ENCODE measurements at places on chromosomes 1 and 21.

DNA sequence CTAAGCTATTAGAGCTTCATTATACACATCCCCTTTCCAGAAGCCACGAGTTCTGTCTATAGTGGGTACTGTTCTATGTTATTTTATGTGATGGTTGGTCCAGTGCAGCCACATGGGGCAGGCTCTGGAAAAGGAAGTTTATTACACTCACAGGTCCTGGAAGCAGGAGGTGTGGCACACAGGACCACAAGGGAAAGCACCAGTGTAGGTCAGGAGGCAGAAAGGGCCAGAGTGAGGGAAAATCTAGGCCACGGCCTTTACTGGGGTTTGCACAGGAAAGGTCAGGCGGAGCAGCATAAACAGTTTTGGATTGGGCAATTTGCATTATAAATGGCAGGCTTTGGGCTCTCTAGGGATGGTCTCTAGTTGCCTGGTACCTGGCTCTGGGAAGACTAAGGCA is 21.8 kb upstream of the CNIH3 start:
- no peak for DNase-seq

GRCh38 chr1:20682571-20683236 is 21.5 kb upstream of the DDOST start:
- no peak for DNase-seq

- peak; percentile 27 for DNase-seq
Measured at GRCh38 chr1:221897321-221897721, 155.4 kb upstream of the DUSP10 start.

DNA sequence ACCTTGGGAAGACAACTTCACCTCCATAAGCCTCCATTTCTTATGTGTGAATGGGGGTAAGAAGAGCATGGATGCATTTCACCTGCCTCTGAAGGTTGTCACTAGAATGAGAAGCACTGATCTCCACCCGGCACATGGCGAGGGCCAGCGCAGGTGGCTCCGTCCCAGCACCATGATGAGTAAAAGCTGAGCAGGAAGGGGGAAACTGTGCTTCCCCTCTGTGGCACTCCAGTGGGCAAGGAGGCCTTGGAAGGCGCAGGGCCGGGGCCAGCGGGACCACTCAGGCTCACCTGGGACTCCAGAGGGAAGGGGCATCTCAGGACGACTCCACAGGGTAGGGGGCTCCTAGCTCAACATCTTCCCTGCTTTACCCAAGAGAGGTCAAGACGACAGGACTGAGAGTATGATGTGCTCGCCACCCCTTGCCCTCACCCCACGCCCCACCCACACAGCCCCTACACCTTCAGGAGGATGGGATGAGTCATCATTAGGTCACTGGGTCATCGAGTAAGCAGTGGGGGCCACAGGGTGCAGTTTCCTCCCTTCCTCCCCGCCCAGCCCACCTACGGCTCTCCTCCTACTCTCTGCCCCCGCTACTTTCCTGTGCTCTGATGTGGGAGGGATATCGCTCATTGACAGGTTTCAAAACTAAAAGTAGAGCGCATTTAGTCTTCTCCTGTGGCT is 112.1 kb downstream of the HIVEP3 start:
- DNase-seq = no peak

DNA sequence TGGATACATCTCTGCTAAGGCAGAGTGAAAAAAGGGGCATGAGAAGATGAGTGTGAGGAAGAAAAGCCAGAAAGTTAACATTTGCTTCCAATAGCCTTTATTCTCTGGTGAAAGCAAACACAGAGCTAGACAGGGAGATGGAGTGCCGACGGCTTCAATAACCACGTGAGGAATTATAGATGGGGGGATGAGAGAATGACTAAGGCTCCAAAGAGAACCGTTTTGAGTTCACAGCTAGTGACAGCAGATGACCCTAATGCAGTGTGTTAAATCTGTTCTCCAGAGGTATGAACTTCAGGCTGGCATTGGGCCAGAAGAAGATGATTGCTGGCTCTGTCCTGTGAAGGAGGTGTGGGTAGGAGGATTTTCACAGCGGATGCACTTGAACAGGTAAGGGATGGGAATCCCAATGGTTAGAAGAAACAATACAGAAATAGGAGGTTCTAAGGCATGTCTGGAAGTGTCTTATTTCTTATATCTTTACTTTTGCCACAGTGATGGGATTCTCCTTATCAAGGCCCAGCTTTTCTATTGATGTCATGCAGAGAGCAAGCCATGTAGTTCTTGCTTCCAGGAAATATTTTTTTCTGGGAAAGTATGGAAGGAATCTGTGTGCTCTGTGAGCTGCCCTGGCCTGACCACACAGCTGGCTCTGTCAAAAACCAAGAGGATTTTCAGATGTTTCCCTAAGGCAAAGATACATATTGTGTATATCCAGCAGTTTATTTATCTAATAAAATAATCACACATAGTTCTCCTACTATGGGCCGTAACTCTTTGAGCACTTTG is 573.8 kb downstream of the LTN1 start:
- DNase-seq = no peak

DNA sequence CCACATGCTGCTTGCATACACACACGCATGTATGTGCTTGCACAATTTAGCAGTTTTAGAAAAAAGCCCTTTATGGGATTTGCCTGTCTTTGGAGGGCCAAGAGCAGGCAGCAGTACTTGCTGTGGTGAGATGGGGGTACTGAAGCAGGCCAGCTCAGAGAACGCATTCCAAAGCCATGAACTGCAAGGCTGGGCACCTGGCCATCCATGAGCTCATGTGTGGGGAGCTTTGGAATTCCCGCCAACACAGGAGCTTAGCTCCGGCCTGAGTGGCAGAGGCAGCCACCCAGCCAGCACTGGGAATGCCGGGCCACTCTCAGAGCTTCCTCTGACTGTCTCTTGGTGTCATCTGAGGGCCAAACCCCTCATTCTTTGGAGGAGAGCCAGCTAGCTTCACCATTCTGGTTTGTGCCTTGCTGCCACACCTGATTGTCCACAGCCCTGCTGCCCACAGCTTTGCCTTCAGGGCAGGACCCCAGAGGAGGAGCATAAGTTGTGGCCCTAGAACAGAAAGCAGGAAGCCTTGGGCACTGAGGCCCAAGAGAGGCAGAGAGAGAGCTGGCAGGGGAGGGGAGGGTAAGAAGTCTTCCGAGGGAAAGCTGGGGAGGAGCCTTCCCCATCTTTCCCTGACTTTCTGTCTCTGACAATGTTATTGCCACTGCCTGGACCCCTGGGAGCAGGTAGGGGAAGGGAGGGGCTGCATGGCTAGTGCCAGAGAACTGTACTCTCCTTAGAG is 92.1 kb upstream of the POU3F1 start:
- DNase-seq = peak; percentile 95

DNA sequence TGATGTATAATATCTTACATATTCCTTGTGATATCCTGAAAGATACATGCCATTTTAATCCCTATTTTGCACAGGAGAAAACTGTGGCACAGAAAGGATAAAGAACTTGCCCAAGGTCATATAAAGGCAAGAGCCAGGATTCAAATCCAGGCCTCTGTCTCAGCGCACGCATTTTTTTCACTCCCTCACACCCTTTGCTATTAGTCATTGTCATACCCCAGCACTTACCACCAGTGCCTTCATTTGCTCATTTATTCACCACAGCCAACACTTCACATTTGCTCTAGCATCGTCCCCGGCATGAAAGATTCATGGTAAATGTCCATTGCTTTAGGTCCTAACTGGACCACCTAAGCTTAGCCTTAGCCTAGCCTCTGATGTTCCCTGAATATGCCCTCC is 14.2 kb downstream of the ALX3 start:
- no peak for DNase-seq

DNA sequence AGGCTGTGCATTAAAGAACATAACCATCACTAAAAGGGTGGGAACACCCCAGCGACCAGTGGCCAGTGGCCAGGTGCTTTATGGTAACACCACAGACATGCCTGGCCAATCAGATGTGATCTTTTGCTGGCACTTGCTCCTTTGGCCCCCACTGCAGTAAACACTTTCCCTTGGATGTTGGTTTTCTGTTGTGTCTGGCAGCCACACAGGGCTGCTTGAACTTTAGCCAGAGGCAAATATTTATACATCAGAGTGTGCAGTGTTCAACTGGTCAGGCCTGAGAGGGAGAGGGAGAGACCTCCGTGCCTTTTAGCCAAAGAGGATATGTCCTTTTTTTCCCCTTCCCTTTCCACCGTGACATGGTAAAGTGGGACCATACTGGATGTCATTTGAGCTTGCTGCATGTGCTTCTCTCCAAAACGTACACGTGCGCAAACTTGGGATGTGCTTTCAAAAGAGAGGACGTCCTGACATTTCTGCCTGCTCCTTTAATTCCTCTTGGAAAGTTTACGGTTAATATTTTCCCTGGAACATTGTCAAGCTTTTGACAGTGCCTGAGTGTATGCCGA is 101.2 kb downstream of the NFIA start:
- peak; percentile 82 for DNase-seq

DNA sequence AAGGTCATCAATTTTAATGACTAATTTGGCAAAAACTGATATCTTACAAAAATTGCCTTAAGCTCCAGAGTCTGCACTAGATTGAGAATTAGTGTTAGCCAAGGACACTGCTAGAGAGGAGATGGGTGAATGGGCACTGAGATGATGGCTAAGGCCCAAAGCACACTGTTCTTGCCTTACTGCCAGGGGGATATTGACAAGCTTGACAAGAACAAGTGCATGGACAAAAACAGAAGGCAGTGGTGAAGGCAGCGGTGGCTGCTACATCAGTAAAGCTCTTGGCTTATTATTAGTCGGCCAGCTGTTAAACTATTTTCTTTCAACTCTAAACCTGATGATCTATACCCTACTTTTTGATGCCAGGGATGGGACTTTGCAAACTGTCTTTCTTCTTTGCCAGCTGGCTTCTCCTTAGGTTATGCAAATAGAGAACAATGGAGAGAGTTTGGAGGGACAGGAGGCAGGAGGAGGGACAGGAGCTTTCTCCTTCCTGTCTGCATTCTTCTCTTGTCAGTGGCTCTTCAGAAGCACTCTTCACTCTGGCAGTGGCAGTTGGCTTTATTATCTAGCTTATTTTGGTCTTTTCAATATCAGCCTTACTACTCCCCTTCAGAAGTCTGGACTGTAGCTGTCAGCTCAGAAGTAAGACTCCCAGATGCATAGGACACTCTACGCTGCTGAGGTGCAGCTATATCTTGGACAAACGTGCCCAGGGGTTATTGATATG is 853.5 kb upstream of the TMPRSS15 start:
- DNase-seq = no peak

DNA sequence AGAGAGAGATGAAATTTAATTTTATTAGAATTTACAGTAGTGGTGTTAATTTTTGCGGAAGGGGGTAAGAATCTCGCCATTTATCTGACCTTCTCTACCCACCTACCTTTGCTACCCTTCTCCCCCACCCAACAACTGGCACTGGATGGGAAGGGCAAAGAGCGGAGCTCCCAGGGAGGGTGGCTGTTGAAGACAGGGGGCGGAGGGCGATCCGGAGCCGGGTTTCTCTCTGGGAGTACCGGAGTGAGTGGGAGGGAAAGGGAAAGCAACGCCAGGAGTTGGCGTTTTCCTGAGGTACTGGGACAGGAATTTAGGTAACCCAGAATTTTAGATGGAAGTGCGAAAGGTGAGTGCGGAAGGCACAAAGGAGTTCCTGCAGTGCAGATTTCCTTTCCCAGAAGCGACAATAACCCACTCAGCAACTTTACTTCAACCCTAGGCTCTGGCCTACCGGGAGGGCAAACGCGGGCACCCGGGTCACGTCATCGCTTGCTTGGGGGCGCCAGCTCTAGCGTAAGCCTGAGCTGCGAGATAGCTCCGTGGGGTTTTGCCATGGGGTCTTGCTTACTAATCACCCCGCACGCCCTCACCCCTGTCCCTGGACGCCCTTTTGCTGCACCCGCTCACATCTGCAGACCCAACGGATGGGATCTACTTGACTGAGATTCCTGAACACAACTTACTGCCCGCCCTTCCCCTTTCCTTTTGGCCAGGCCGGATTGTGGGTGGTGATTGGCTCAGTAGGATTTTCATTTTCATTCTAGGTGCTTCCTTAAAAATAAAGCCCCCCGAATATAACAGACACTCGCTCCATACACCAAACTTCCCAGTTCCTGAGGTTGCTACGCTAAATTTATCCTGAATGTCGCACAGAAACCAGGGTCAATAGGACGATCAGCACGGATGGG is 413.0 kb upstream of the ESRRG start:
- no peak for DNase-seq

- no peak for DNase-seq
Measured at GRCh38 chr1:66372522-66373101, 161.3 kb upstream of the SGIP1 start.

DNA sequence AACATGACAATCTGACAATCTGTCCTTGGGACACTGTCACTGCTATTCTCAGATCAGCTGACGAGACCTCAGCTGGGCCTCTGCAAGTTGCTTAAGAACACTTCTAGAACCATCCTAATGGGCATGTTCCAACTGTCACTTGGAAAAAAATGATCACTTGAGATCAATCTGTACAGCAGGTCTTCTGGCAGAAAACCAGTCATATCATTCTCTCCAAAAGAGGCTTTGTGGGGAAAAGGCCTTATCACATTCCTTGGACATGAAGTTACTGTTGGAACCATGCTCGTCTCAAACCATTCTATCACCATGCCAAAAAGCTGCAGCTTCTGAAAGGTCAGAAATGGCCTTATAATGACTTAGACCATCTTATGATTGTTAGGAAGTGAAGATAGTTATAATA is 744.2 kb downstream of the USP25 start:
- DNase-seq = peak; percentile 54
